NB4 (cell line): ENCODE measurements at places on chromosomes 3 and 15.

DNA sequence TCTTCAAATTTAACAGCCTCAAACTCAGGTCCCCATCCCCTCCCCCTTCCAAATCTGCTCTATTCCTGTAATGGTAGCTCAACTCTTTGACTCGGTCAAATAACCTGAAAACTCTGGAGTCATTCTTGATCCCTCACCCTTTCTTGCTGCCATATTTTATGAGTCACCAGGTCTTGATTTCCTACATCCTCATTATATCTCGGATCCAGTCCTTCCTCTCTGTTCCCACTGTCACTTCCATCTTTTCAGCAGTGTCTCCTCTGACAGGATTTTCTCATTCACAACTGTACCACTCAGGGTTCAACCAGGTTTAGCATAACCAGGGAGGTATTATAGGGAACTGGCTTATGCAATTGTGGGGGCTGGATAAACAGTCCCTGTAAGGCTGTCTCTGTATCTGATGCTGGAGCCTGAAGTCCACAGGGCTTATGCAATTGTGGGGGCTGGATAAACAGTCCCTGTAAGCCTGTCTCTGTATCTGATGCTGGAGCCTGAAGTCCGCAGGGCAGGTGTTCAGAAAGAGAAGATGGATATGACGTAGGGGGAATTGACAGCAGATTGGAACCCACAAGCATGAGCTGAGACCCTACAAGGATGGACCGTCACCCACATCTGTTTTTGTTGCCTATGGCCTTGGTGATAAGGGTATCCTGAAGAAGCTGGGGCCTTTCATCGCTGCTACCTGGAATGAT is 9.1 kb upstream of the FETUB start:
- DNase-seq, result no peak

- no peak for DNase-seq
Measured at GRCh38 chr3:151345859-151346258, 16.5 kb upstream of the P2RY13 start.

DNA sequence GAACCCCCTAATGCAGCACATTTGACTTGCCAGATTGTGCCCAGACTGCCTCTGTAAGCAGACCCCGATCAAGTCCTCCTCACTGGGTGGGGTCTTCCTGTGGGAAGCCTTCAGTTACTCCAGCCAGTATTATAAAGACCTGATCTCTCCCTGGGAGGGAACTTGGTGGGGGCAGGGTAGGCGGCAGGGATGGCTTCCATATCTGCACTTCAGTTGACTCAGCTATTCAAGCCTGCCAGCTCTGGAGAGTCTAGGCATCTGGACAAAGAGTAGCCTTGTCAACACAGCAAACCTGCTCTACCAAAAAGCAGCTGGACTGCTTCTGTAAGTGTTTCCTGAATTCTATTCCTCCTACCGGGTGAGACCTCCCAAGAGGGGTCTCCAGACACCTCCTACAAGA is 21.0 kb upstream of the SLC25A38 start:
- DNase-seq, result peak; percentile 38

- DNase-seq, result no peak
Measured at GRCh38 chr15:68560501-68561113, 18.2 kb upstream of the CORO2B start.

DNA sequence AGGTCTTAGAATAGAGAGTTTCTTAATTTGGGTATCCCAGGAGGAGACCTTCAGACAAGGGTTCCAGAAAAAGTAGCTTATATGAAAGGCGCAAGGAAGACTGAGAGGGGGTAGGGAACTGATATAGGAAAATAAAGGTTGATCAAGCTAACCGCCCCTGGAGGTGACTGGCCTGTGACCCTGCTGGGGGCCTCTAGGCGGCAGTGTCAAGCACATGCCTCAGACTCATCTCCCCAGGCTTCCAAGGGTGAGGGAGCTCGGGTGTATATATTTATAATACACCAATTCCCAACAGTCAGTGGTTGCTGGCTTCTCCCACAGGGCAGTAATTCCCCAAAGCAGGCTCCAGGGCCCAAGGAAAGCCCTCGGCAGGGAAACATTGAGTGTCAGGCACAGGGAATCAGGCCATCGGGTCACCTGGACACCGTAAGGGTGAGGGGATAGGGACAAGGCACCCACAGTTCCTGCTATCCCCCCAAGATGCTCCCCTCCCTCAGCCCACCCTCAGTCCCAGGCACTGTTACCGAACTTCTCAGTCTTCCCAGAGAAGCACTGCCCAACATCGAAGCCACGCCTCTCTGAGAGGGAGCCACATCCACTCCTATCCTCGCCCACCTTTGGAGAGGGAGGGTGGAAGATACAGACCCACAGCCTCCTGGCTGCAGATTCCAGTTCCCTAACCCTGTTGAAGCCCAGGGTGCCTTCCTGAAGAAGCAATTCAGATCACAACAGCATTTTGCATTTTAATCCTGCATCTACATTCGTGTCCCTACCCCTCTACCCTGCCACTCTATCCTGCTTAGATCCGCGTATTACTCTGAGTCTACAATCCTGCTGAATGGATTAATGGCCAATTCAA is 19.5 kb upstream of the CAV3 start:
- no peak for DNase-seq

DNA sequence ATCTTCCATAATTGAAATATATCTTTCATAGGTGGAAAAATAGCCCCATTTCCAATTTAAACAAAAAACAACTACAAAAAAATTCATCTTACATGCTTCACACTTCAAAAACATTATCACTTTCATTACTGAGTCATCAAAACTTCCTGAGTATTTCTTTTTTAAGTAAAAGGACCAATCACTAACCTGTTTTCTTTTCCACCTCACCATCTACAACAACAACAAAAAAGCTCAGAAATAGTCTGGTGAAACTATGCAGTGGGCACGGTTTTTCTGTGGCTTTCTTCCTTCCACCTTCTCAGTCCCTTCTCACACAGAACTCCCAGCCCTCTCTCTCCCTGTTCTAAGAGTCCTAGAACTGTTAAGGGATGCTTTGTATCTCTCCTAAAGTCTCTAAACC is 20.3 kb upstream of the TNIK start:
- no peak for DNase-seq

GRCh38 chr3:43638594-43639447 is 17.0 kb upstream of the ANO10 start:
- DNase-seq, result peak; percentile 7

- DNase-seq, result no peak
Measured at GRCh38 chr3:13332158-13332557, 88.0 kb downstream of the NUP210 start.

- peak; percentile 7 for DNase-seq
Measured at GRCh38 chr3:187841560-187841959, 96.3 kb upstream of the BCL6 start.

- DNase-seq, result no peak
Measured at GRCh38 chr3:172568701-172569100, 45.5 kb upstream of the TNFSF10 start.

GRCh38 chr15:63436872-63437375 is 55.3 kb upstream of the CA12 start:
- DNase-seq, result peak; percentile 63

DNA sequence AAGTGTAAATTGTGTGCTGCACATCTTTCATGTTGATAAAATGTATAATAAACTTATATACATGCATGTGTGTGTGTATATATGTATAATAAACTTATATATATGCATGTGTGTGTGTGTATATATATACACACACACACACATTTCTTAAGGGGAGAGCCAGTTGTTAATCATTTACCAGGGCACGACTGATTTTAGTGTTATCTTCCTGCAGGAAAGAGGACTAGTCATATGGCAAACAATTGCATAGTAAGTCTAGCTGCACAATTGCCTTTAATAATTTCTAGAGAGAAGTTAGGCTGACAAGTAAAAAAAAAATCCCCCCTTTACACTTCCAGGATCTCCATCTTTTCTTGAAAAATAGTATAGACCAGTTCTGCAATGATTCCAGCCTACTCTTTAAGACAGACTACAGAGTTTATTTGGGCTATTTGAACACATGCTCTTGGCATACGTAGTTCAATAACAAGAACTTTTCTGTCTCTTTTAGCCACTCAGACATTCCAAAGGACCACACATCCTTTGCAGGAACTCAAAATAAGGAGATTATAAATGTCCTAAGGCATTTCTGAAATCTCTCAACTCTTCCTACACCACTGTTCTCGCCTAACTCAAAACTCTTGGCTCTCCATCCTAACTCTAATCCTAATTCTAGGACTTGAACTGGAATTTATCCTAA is 163.6 kb upstream of the SETMAR start:
- DNase-seq, result no peak
